Stimulated activated CD8-positive, alpha-beta memory T cell treated with anti-CD3 and anti-CD28 coated beads, Interleukin-4, amount 100 ng/mL, for 1 hour (primary cell): ENCODE measurements at places on chromosomes 1 and 21.

- no peak for DNase-seq
Observed at GRCh38 chr1:74775735-74776134, 42.8 kb downstream of the TYW3 start.

GRCh38 chr1:4267381-4268261, 367.5 kb upstream of the C1orf174 start:
- DNase-seq = no peak

- DNase-seq = no peak
Observed at GRCh38 chr1:202235003-202235660, 41.5 kb downstream of the LGR6 start.

GRCh38 chr1:53651356-53651755, 87.6 kb downstream of the GLIS1 start:
- no peak for DNase-seq

GRCh38 chr1:185654952-185655314, 79.3 kb upstream of the HMCN1 start:
- DNase-seq = no peak

DNA sequence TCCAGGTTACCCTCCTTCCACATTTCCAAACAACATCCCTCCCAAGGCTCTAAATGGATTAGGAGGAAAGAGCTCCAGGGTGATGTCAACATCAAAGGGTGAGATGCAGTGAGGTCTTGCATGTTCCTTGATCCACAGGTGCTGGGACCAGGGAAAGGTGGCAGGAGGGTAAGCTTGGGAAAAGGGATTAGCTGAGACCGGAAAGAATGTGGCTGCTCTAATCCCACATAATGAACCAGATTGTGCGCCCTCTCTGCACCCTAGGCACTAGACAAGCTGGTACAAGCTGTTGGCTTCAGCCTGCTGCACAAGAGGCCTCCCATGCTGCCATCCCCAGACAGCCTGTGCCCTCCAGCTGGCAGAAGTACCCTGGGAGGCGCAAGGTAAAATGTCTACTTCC, 34.9 kb downstream of the PLXNA2 start:
- DNase-seq = no peak

DNA sequence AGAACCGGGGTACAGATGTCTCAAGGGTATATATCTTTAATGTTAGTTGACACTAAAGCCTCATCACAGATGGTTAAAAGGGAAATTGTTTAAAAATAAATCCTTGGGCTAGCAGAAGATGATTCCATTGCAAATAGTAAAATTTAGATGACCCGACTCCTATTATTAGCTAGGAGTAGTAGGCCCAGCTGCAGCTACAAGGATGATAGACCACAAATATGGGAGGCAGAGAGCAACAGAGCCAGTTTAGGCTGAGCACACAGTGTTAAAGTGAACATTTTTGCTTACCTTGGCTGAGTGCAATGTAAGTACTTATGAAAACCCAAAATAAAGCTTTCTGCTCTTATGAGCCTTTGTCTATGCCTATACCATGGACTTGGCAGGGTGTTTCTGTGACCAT, 100.5 kb upstream of the COL11A1 start:
- no peak for DNase-seq

DNA sequence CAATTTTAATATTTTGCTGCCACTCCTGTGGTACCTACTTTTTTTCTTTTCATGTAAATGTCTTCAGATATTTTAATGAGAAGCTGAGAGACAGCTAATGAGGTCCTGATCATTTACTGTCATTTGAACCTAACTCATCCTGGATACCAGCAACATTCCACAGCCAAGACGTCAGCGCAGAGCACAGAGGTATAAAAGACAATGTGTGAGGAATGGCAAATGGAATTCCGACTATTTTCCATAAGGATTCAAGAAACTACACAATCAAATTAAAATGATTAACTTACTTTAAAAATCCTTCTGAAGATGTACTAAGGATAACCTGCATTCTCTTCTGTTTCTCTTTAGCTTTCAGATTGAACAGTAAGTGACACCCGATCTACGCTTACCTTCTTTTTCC, 38.8 kb downstream of the HEATR1 start:
- no peak for DNase-seq

- DNase-seq = no peak
Observed at GRCh38 chr1:18949686-18950400, 6.6 kb downstream of the IFFO2 start.

DNA sequence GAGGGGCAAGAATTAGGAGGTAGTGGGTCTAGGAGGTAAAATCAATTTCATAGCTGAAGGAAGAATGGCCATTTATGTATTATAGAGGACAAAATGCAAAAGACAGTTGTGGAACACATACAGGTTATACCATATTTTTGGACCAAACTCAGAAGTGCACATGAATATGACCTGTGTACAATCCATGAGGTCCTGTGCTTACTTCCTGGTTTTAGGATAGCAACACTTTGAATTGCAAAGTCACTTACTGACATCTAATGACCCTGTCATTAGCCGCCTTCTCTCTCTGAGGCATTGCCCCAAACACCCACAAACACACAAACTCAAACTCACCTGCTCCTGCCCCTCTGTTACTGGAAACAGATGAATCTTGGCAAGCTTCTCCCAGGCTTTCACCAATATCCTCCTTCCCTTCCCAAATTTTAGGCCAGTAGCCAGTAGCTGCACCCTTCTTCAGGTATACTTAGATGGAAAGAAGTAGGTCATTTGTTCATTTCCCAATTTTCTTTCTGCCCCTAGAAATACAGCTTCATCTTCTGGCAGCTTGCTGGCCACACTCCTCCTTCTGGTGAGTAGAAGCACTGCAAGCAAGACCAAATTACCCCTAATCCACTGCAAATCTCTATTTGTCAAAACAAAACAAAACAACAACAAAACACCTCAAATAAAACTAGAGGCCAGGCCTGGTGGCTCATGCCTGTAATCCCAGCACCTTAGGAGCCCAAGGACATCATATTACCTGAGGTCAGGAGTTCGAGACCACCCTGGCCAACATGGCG, 13.7 kb upstream of the RPL5 start:
- no peak for DNase-seq

- no peak for DNase-seq
Observed at GRCh38 chr1:230334447-230334837, 91.7 kb downstream of the PGBD5 start.
